HS-27A (cell line): ENCODE measurements at places on chromosomes 5 and 9.

DNA sequence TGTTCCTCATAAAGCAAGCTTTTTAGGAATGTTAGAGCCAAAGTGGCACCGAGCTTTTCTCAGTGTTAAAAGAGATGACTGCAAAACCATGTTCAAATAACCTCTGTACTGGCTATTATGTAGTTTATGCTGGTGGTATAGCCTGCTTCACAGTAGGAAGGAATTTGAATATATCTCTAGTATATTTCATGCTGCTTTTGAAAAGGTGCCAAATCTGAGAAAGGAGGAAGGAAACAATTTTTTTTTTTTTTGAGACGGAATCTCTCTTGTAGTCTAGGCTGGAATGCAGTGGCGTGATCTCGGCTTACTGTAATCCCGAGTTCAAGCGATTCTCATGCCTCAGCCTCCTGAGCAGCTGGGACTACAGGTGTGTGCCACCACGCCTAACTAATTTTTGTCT lies 13.5 kb downstream of the CREBRF start:
- no peak for DNase-seq

GRCh38 chr9:16282718-16283117 lies 587.8 kb downstream of the BNC2 start:
- DNase-seq, result no peak

DNA sequence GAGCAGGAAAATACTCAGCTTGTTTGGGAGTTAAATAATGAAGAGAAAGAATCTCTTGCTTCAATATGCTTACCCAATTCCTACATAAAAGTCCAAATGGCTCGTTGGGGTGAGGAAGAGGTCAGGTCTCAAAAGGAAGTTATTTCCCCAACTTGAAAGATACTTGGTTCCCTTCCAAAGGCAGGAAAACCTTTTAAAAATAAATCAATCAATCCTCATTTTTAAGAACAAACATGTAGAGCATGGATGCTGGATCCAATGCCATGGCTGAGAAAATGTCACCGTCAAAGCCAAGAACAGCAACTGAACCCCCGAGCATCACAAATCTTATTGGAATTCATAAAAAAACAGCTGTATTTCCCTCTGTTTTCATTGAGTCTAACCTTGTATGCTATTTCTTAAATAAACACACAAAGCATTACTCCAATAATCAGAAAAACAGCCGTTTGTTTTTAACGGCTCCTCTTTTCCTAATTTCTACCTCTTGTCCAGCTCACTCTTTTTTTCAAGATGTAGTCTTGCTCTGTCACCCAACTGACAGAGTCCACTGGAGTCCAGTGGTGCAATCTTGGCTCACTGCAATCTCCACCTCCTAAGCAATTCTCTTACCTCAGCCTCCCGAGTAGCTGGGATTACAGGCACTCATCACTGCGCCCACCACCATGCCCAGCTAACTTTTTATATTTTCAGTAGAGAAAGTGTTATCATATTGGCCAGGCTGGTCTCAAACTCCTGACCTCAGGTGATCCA lies 140.7 kb downstream of the GNA14 start:
- no peak for DNase-seq

DNA sequence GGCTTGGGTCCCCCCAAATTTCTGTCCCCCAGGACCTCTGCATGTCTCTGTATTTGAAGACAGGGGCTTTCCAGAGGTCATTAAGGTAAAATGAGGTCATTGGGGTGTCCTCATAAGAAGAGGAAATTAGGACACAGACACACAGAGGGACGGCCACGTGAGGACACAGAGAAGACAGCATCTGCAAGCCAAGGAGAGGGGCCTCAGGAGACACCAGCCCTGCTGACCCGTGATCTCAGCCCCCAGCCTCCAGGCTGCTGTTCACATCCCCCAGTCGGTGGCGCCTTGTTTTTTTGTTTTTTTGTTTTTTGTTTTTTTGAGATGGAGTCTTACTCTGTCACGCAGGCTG lies 1.2 kb upstream of the CCDC183 start:
- DNase-seq, result no peak

DNA sequence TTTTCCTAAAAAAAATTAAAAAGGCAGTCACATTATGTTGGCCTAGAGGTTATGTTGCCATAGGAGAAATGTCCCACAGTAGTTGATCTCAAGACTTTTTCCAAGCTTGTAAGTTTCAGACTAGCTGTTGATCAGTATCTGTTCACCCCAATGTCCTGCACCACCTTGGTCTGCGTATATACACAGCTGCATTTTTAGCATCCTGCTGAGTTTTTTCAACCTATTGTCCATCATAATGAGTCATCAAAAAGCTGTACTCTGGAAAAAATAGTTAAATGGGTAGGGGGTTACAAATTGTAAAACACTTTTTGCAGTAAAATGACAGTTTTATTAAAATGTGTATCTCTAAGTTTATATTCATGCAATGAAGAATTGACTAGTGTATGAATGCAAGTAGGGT lies 53.2 kb upstream of the TMEM171 start:
- DNase-seq, result no peak

DNA sequence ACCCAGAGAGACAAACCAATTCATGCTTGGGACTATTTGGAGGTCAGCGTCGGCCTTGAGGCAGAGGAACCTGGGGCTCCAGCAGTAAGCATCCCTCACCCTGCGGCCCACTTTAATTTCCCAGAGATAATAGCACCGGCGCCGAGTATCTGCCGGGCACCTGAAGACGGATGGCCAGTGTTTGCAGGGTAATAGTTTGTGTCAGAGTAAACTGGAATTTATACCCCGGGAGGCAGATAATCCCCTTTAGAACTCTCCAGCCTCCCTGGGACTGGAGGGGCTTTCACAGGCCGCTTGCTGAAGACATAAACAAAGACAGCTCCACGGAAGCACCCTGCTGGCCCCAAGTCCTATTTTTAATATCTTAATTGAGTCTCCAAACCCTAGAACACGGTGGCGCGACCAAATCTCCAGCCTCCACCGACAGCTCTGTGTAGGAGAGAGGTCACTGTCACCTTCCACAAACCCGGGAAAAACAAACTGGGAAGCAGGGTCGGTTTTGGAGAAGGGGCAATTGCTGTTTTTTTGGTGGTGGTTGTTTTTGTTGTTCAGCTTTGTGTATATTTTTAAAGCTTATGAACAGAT lies 17.4 kb upstream of the FCN1 start:
- no peak for DNase-seq
